Heart left ventricle (tissue), 16 donors: ENCODE measurements at places on chromosomes 2 and 18.

DNA sequence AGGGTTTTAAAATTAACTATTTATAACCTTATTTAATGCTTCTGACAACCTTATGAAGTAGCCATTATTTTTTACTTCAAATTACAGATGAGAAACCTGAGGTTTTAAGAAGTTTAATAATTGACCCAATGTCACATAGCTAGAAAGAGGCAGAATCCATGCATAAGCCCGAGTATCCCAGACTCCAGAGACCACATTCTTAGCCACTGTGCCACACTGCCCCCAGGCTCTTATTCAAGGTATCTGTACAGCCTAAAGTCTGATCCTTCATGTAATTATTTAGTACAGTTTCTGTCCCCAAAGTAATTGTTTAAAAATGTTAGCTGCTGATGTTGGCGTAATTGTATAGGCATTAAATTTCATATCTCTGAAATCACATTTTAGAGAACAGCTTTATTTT is 124.7 kb upstream of the LRRTM1 start:
- no peak for DNase-seq

- no peak for DNase-seq
These were observed 8.0 kb upstream of the SPEG start for GRCh38 chr2:219426534-219427136.

GRCh38 chr2:20758997-20759396 is 63.9 kb downstream of the LDAH start:
- no peak for DNase-seq

DNA sequence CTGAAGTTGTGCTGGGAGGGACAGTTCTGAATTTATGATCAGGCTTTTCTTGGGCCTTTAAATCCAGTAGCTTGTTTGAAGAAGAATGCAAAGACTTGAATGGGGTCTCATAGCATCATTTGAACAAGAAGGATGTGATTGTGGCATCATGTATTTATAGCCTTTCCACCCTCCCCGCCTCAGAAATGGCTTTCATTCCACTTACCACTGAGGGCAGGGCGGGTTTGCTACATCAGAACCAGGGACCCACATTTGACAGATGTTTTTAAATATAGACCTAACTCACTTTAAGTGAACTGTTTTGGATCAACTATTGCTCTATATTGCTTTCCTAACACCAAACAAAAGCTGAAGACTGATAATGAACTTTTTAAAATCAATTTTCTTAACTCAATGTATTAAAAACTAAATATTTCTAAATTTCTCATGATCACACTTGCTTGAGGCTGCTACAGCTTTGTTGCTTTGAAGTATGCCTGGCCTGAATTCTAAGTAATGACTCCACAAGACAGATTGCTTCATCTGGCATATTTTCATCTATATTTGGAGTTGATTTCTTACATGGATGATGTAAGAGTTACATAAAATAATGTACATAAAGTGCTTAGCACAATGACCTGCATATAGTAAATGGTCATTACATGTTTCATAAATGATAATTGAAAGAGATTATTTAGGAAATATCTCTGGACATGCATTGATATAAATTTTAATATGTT is 1552.9 kb upstream of the SLC39A10 start:
- DNase-seq = no peak

- DNase-seq = no peak
These were observed 27.9 kb downstream of the NOL10 start for GRCh38 chr2:10661846-10662245.

- DNase-seq = no peak
These were observed 69.2 kb downstream of the KCTD1 start for GRCh38 chr18:26479065-26479680.
